Left lung (tissue), 14 donors: ENCODE measurements at places on chromosomes 2 and 18. TPM values are rescaled to one million over a fixed set of nuclear protein-coding genes. Genes with fewer than 3 reads are reported as not detected.

Gene MGAT4A
- polyA plus RNA-seq = 20.2 TPM

Gene FBXO48
- polyA plus RNA-seq = 3.2 TPM

Gene THAP4
- polyA plus RNA-seq = 44.8 TPM

Gene NCKAP1
- 125 TPM for polyA plus RNA-seq

Gene SCYGR4
- polyA plus RNA-seq = 0.08 TPM

Gene APLF
- 4.4 TPM for polyA plus RNA-seq

Gene GAL3ST2
- polyA plus RNA-seq = 0.26 TPM

Gene HOXD12
- not detected for polyA plus RNA-seq

Gene TUBA4B
- 3.4 TPM for polyA plus RNA-seq

Gene LANCL1
- polyA plus RNA-seq = 71.0 TPM

Gene SOX11
- polyA plus RNA-seq = 39.2 TPM

Gene RESP18
- polyA plus RNA-seq = not detected

Gene OR6B2
- not detected for polyA plus RNA-seq

Gene AKAIN1
- not detected for polyA plus RNA-seq

Gene SATB2
- polyA plus RNA-seq = 3.5 TPM

Gene FIGN
- 8.2 TPM for polyA plus RNA-seq

Gene EPB41L3
- polyA plus RNA-seq = 45.0 TPM

Gene TTLL4
- polyA plus RNA-seq = 41.5 TPM

Gene ACTG2
- 29.8 TPM for polyA plus RNA-seq

Gene HSPE1
- 141 TPM for polyA plus RNA-seq

Gene MEP1B
- 0.20 TPM for polyA plus RNA-seq

Gene TMEM178A
- polyA plus RNA-seq = 10.8 TPM

Gene PLGLB1
- 24.2 TPM for polyA plus RNA-seq

Gene ATAD2B
- polyA plus RNA-seq = 23.5 TPM

Gene PSMA8
- polyA plus RNA-seq = not detected

Gene BOK
- 17.8 TPM for polyA plus RNA-seq

Gene REG3A
- not detected for polyA plus RNA-seq

Gene RAPH1
- 30.2 TPM for polyA plus RNA-seq

Gene CRIM1
- polyA plus RNA-seq = 30.0 TPM

Gene HAAO
- polyA plus RNA-seq = 32.3 TPM

Gene CRYGA
- polyA plus RNA-seq = not detected

Gene ELOA2
- not detected for polyA plus RNA-seq

Gene EMILIN2
- 16.3 TPM for polyA plus RNA-seq

Gene ZNF521
- polyA plus RNA-seq = 38.3 TPM

Gene EVX2
- polyA plus RNA-seq = not detected

Gene CYTIP
- polyA plus RNA-seq = 1.2 TPM

Gene POTEI
- 0.58 TPM for polyA plus RNA-seq

Gene ATG9A
- polyA plus RNA-seq = 48.9 TPM

Gene GLI2
- 16.5 TPM for polyA plus RNA-seq

Gene SOCS6
- 21.1 TPM for polyA plus RNA-seq

Gene ACTR3
- 169 TPM for polyA plus RNA-seq

Gene XDH
- polyA plus RNA-seq = 0.28 TPM

Gene FHOD3
- 1.7 TPM for polyA plus RNA-seq

Gene TIMM21
- polyA plus RNA-seq = 45.2 TPM

Gene RETREG2
- 75.0 TPM for polyA plus RNA-seq

Gene ADAM17
- 44.3 TPM for polyA plus RNA-seq

Gene PRSS56
- not detected for polyA plus RNA-seq

Gene GKN2
- 1.2 TPM for polyA plus RNA-seq

Gene GPR35
- 1.7 TPM for polyA plus RNA-seq

Gene PAPOLG
- polyA plus RNA-seq = 30.5 TPM

Gene GNAL
- polyA plus RNA-seq = 3.0 TPM

Gene ZNF804A
- not detected for polyA plus RNA-seq

Gene FAM124B
- polyA plus RNA-seq = 19.9 TPM

Gene TMEM214
- polyA plus RNA-seq = 68.7 TPM

Gene COL3A1
- 1,397 TPM for polyA plus RNA-seq

Gene SERPINE2
- polyA plus RNA-seq = 86.4 TPM
